ENCODE measurements at places on chromosomes 1 and 21. TPM values are rescaled to one million over a fixed set of nuclear protein-coding genes. Genes with fewer than 3 reads are reported as not detected.

DNA sequence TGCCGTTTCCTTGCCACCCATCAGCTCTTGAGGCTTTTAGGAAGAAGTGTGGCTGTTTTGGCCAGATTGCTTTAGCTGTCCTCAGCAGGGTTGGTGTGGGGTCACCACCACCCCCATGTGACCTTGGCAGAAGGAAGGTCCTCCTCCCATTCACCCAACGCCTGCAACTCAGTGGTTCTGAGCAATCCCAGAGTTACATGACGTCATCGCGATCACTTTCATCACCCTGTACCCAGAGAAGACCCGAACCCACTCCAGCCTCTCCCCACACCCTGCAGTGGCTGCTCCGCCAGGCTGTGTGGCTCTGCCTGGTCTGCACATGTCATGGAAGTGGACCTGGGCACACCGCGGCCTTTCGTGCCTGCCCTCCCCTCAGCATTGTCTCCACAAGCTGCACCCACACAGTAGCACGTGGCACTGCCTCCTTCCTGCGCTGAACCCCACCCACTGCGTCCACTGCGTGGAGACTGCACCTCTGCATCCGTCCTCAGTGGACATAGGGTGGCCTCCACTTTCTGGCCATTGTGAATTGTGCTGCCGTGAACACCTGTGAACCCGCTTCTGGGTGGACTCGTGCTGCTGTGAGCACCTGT lies 16.5 kb downstream of the FAAP20 start:
- H3K4me3 ChIP-seq, result no peak overlapping the region
- no peaks in the 10 kb centered on the region for H3K36me3 ChIP-seq
- H3K4me1 ChIP-seq, result no peaks in the 10 kb centered on the region

DNA sequence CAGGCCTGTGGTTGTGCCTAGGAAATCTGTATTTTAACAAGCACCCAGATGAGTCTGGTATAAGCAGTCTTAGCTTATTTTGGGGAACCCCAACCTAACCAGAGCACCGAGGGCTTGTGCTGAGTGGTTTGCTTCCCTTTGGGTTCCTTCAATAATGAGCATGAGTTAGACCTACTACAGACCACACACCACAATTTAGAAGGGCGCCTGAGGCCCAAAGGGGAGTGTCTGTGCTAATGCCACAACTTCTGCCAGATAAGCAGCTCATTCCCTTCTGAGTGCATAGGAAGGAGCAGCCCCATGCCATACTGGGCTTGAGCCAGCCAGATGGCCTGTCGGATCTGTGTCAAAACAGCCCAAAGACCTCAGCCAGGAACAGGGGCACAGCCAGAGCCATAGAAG lies 15.4 kb upstream of the LSS start:
- peaks cover 6% of the 10 kb centered on the region for H3K4me1 ChIP-seq
- peaks cover 77% of the 10 kb centered on the region for H3K36me3 ChIP-seq
- no peaks in the 10 kb centered on the region for H3K27me3 ChIP-seq
- no peak for DNase-seq
- H3K27ac ChIP-seq, result no peak overlapping the region
- no peak overlapping the region for H3K4me3 ChIP-seq

- no peak overlapping the region for H3K4me3 ChIP-seq
- no peaks in the 10 kb centered on the region for H3K27me3 ChIP-seq
- no peaks in the 10 kb centered on the region for H3K36me3 ChIP-seq
- no peak for DNase-seq
Observed at GRCh38 chr1:105337420-105337819, 1587.7 kb downstream of the AMY1C start.

Gene ATAD3C
- total RNA-seq, result 1.3 TPM

- H3K4me1 ChIP-seq, result peaks cover 6% of the 10 kb centered on the region
- H3K36me3 ChIP-seq, result no peaks in the 10 kb centered on the region
- H3K27ac ChIP-seq, result no peak overlapping the region
- DNase-seq, result no peak
Observed at GRCh38 chr1:224785622-224786021, 143.9 kb upstream of the DNAH14 start.

Gene MAP1LC3C
- total RNA-seq, result not detected

DNA sequence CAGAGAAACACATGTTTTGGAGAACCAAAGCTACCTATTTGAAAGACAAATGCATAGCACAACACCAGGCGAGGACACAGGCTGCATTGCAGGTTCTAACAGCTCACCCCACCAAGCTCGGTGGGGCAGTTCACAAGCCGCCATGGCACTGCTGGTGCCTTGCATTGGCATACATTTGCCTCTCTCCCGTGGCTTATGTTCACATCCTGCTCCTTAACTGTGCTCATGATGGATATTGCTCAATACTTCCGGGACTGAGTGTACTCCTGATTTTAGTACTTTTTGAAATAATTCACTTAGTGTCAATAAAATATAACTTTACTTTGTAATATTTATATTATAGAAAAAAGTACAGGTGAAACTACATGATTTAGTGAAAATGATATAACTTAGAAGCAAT lies 1187.4 kb upstream of the NCAM2 start:
- no peaks in the 10 kb centered on the region for H3K4me1 ChIP-seq
- H3K36me3 ChIP-seq, result no peaks in the 10 kb centered on the region
- no peak overlapping the region for H3K27ac ChIP-seq
- H3K4me3 ChIP-seq, result no peak overlapping the region
- DNase-seq, result no peak

Gene PRAMEF6
- total RNA-seq, result not detected

- H3K4me1 ChIP-seq, result peaks cover 6% of the 10 kb centered on the region
- no peak overlapping the region for H3K4me3 ChIP-seq
- H3K27ac ChIP-seq, result no peak overlapping the region
- no peak for DNase-seq
Observed at GRCh38 chr1:27596261-27596660, 7.7 kb downstream of the AHDC1 start.

Gene TFF3
- total RNA-seq, result 0.09 TPM

DNA sequence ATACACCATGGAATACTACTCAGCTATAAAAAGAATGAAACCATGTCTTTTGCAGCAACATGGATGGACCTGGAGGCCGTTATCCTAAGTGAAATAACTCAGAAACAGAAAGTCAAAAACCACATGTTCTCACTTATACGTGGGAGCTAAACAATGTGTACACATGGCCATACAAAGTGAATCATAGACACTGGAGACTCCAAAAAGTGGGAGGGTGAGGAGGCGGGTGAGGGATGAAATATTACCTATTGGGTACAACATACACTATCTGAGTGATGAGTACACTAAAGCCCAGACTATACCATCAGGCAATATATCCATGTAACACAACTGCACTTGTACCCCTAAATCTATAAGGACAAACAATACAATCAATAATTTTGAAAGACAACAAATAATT lies 39.5 kb upstream of the FAM20B start:
- no peaks in the 10 kb centered on the region for H3K4me1 ChIP-seq
- DNase-seq, result no peak
- H3K4me3 ChIP-seq, result no peak overlapping the region
- no peaks in the 10 kb centered on the region for H3K27me3 ChIP-seq
- H3K27ac ChIP-seq, result no peak overlapping the region
- H3K36me3 ChIP-seq, result no peaks in the 10 kb centered on the region

DNA sequence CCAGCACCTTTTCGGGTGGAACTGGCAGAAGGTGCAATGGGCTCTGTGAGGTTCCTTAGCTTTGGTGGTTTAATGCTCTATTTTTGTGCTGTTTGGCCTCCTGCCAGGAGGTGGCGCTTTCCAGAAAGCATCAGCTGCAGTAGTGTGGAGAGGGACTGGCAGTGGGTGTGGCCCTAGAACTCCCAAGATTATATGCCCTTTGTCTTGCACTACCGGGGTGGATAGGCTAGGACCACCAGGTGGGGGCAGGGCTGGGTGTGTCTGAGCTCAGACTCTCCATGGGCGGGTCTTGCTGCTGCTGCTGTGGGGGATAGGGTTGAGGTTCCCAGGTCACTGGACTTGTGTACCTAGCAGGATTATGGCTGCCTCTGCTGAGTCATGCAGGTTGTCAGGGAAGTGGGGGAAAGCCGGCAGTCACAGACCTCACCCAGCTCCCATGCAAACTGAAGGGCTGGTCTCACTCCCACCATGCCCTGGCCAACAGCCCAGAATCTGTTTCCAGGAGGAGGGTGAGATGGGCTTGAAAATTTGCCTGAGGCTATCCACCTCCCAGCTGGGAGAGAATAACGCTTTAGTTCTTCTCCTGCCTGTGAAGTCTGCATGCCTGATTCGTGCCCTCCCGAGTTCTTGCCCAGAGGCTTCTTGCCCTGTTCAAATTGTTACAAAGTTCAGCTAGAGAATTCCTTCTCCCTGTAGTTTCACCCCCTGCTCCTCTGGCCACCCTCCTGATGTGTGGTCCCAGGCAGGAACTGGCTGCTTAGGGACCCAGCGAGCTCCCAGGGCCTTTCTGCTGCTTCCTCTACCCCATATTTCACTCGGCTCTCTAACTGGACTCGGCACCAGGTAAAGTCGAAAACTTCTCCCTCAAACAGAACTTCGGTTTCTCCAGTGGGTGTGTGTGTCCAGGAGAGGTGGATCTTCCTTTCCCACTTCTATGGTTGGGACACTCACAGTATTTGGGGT lies 76.5 kb upstream of the BTG3 start:
- no peaks in the 10 kb centered on the region for H3K36me3 ChIP-seq
- H3K4me3 ChIP-seq, result no peak overlapping the region
- no peaks in the 10 kb centered on the region for H3K4me1 ChIP-seq
- H3K27me3 ChIP-seq, result no peaks in the 10 kb centered on the region
- DNase-seq, result no peak

Gene SMIM1
- 82.9 TPM for total RNA-seq

GRCh38 chr1:248696261-248696660 lies 6.3 kb downstream of the OR14I1 start:
- H3K4me3 ChIP-seq, result no peak overlapping the region
- H3K36me3 ChIP-seq, result no peaks in the 10 kb centered on the region
- no peaks in the 10 kb centered on the region for H3K27me3 ChIP-seq
- H3K27ac ChIP-seq, result no peak overlapping the region
- no peak for DNase-seq
- H3K4me1 ChIP-seq, result no peaks in the 10 kb centered on the region

- no peak overlapping the region for H3K27ac ChIP-seq
- H3K27me3 ChIP-seq, result no peaks in the 10 kb centered on the region
- no peak overlapping the region for H3K4me3 ChIP-seq
Observed at GRCh38 chr1:116175611-116176010, 64.4 kb downstream of the MAB21L3 start.

Gene SPATA45
- total RNA-seq, result not detected

DNA sequence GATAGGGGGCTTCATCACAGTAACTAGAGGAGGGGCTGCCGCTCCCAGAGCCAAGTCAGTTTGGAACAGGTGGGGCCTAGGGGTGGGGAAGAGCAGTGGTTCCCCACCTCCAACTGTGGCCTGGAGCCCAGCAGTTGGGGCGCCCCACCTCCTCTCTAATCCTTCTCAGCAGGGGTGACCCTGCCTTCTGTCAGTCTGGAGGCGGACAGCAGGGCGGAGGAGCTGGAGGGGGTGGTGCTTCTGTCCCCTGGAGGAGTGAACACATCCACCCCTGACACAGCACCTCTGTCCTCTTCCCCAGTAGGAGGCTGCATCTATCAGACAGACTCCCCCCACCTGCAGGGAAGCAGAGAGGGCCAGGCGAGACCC lies 73.8 kb downstream of the MRPL37 start:
- no peaks in the 10 kb centered on the region for H3K27me3 ChIP-seq
- no peak overlapping the region for H3K4me3 ChIP-seq
- DNase-seq, result no peak
- peaks cover 49% of the 10 kb centered on the region for H3K4me1 ChIP-seq
- no peaks in the 10 kb centered on the region for H3K36me3 ChIP-seq

Gene ORC1
- total RNA-seq, result 0.33 TPM

DNA sequence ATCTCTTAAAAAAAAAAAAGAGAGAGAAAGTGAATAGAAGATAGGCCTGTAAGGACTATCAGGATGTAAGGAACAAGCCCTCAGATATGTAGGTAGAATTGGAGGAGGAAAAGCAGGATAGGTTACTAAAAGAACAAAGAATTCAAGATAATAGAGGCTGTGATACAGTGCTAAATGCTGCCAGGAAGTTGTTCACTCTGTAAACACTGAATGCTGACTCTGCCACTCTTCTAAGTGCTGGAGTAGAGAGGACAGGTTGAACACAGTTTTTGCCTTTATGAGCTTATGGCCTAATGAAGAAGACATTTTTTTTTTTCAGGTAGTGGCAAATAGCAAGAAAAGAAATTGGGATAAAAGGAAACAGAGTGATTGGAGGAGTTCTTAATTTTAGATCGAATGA lies 90.6 kb upstream of the ZNF678 start:
- H3K36me3 ChIP-seq, result no peaks in the 10 kb centered on the region
- no peak overlapping the region for H3K4me3 ChIP-seq
- DNase-seq, result no peak
- H3K4me1 ChIP-seq, result no peaks in the 10 kb centered on the region

GRCh38 chr21:35855484-35855883 lies 204.8 kb downstream of the SETD4 start:
- H3K4me3 ChIP-seq, result no peak overlapping the region
- no peak overlapping the region for H3K27ac ChIP-seq
- no peaks in the 10 kb centered on the region for H3K36me3 ChIP-seq
- no peak for DNase-seq
- peaks cover 2% of the 10 kb centered on the region for H3K27me3 ChIP-seq

- H3K27me3 ChIP-seq, result no peaks in the 10 kb centered on the region
- no peaks in the 10 kb centered on the region for H3K4me1 ChIP-seq
- DNase-seq, result peak; percentile 45
- peaks cover 38% of the 10 kb centered on the region for H3K36me3 ChIP-seq
- no peak overlapping the region for H3K27ac ChIP-seq
Observed at GRCh38 chr1:31633117-31633516, 11.6 kb downstream of the PEF1 start.

DNA sequence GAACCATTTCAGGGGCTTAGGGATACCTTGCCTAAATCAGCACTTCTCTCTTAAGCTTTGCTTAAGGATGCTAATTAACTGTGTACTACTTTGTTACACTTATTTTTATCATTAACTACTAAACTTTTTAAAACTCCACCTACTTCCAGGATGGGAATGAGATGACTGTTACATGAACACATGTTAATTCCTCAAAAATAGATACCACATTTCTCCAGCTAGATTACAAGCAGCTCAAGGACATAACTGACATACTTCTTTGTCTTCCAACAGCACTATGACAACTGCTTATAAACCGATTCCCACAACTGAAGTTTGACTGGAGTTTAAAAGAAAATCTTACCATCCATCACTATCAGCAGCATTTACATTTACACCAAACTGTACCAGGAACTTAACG lies 53.7 kb downstream of the TP53BP2 start:
- no peak overlapping the region for H3K4me3 ChIP-seq
- DNase-seq, result no peak
- H3K27me3 ChIP-seq, result no peaks in the 10 kb centered on the region
- peaks cover 30% of the 10 kb centered on the region for H3K36me3 ChIP-seq

DNA sequence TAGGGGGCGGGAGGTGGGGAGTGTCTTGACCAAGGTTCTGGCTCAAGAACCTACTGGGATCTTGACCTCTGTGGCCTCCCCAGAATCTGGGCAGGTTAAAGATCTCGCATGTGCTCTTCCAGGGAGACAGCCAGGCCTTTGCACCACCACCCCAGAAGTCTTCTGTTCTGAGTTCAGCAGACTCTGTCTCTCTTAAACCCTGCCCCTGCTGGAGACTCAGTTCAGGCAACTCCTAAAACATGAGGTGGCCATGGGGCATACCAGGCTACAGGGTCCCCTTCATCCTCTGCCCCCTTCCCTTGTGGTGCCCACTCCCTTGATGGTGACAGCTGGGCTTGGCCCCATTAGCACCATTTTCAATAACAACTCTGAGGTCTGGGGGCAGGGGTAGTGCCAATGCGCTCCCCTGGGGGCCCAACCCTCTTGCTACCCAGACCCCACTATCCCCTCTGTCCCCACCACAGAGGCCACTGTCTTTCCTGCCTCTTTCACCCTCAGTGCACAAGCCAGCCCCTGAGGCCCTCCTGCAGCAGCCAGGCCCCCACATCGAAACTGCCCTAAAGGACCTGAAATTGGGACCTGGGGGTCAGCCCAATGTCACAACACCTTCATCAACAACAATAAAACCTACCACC lies 132.7 kb upstream of the RUNX3 start:
- H3K27me3 ChIP-seq, result no peaks in the 10 kb centered on the region
- H3K4me1 ChIP-seq, result no peaks in the 10 kb centered on the region
- no peak overlapping the region for H3K27ac ChIP-seq
- no peak overlapping the region for H3K4me3 ChIP-seq
- DNase-seq, result no peak
- no peaks in the 10 kb centered on the region for H3K36me3 ChIP-seq

Gene DIRAS3
- total RNA-seq, result not detected
